ENCODE measurements at places on chromosomes 7 and 10.

- DNase-seq, result no peak
These were observed 14.4 kb downstream of the NPSR1 start for GRCh38 chr7:34672430-34672829.

- DNase-seq, result no peak
These were observed 6.3 kb upstream of the LIPF start for GRCh38 chr10:88657901-88658300.

- DNase-seq, result peak; percentile 37
These were observed 479.7 kb downstream of the KIF20B start for GRCh38 chr10:90180886-90181691.

- peak; percentile 47 for DNase-seq
These were observed 8.2 kb upstream of the NKX6-2 start for GRCh38 chr10:132793871-132794849.

DNA sequence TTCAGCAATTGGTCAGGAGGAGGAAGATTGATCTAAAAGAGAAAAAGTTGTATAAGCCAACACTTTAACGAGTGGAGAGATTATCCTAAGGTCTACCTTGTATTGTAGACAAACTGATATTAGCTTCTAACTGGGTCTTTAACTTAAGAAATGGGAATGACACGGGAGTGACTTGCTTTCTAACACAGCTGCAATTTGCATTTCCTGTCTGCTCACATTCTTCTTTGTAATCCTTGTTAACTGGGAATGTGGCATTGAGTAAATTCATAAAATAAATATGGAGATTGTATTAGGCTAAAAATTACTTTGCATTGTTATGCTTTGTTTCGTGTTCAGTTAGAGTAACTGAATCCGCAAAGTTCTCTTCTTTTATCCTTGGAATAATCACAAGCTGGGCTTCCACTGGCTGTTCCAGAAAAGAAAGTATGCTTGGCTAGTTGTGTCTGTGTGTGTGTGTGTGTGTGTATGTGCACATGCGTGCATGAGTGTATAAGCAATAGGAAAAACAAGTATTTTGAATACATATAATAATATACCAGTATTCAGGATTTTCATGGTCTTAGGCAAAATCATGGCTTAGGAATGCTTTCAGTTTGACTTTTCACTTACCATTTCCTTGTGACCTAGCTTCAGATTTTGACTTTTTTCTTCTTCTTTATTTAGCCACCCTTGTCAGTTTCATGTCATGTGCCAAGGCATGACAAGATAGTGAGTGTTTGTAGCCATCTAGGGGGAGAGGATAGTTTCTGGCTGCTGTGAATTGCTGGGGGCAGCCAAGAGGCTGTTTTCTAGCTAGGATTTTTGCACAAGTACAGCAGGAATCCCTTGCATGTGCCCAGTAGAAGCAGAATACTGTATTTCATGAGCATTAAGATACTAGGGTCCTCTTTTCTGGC, 54.5 kb upstream of the FZD8 start:
- DNase-seq, result no peak

GRCh38 chr7:100433592-100434296, 2.6 kb downstream of the PPP1R35 start:
- no peak for DNase-seq

GRCh38 chr7:40584667-40585433, 450.0 kb downstream of the SUGCT start:
- DNase-seq, result no peak

DNA sequence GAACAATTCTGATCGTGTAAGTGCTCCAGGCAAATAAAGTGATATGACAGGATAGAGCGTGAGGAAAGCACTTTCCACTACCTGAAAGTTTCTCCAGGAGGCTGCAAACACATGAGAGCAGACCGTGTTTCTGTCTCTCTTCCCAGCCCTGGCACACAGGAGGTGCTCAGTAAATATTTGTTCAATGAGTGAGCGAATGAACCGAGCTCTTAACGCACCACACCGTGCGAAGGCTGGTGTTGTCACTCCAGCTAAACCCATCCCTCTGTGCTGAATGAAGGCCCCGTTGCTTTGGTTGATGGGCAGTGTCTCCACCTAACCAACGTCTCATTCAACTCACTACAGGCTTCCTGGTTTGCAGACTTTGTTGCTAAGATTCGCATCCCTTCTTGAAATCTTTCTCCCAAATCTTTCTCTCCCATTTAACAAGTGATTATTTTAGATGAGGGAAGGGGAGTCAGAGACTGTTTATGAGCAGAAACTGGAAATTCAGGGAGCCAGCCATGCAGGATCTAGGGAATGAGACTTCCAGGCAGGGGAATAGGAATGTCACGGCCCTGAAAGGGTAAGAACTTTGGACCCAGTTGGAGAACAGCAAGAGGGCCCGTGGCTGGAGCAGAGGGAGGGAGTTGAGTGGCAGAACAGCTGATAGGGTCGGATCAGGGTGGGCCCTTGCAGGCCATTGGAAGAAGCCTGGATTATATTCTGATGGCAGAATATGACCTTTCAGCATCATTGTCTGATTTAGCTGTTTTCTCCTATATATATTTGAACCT, 282.6 kb downstream of the CAMK1D start:
- no peak for DNase-seq

GRCh38 chr10:1133495-1134045, 77.4 kb downstream of the WDR37 start:
- no peak for DNase-seq

- DNase-seq, result no peak
These were observed 2.8 kb downstream of the EMX2 start for GRCh38 chr10:117545141-117546019.

DNA sequence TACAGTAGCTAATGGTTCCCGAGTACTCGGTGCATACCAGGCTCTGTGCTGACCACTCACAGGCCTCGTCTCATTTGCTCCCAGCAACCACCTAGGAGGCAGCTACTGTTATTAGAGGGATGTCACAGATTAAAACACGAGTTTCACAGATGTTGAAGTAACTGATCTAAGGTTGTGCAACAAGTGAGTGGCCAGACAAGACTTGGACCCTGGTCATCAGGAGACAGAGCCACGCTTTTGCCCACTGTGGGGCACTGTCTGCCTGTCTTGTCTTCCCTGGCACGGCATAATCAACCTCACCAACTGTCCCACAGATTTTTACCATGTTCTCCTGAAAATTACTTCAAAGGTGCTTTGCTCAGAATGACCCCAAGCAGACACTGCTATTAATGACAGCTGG, 111.6 kb upstream of the HABP2 start:
- no peak for DNase-seq

DNA sequence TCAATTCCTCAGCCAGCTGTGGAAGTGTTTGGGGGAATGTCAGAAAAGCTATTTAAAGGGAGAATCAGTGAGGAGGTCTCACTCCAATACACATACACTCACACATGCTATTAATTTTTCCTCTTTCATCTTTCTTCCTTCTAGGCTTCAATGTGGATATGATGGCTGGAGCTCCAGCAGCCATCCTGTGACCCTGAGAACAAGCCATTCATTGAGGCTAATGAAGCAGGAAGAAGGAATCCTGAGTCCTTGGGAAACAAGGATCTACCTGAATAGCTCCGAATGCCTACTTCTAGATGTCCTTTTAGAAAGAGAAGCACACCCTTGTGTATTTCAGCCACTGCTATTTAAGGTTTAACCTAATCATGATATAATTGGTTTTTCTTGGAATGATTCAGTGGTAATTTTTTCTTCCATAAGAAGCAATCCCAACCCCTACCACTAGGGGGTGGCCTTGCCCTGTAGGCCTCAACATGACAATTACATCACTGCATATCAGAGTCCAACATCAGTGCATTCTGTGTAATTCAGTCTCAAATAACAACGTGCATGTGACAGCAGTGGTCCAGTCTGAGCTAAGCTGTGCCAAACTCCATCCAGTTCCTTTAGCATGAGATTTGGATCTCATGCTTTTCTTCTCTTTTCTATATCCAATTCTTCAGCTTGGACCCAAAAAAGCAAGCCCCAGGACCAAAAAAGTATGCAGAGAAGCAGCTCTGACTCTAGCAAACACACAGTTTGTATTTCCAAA, 85.3 kb upstream of the ANKRD1 start:
- DNase-seq, result peak; percentile 44

- peak; percentile 47 for DNase-seq
These were observed 311.7 kb upstream of the BMPER start for GRCh38 chr7:33593611-33594010.

Measured in NCI-H1105 treated with DMSO at 0.1 percent for 48 hours (cell line).